ENCODE measurements at places on chromosomes 6 and 20.

DNA sequence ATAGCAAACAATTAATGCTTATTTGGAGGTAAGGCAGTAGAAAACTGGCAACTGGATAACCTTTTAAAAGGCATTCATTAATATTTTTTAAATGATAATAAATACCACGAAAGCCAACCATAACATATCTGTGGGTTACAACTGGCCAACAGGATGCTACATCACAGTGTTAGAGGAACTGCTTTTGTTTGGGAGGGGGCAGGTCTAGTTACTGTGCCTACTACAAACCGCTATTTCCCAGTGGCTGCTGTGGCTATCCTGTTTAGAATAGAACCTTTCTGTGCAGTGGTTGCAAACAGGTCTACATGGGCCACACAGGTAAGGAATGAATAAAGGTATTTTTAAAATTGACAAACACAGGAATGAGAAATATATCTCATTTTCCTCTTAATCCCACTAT, 976 bp downstream of the PIGT start:
- DNase-seq, result no peak

GRCh38 chr20:9995510-9996272, 39.1 kb upstream of the ANKEF1 start:
- DNase-seq, result no peak

DNA sequence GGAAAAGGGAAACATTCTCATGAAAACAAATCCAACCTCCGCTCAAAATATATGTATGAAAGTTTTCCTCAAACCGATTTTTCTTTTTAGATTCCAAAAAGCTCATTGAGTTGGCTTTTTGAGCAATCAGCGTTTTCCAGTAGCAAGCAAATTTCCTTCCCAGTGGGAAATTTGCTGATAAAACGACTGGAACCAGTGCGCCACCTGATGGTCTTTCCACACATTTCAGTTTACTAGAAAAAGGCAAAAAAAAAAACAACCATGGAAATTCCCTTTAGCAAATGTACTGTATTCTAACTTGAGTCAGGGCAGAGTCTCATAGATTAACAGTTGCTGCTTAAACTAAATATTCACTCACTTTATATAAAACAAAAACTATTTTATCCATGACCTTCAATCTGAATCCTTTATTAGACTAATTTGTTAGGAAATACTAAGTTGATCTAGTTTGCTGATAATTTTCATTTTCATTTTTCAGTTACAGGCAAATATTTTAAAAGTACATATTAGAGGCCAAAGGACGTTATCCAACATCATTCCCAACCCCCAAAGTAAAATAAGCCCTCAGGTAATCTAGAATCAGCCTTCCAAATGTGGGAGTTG, 271.5 kb downstream of the FOXA2 start:
- DNase-seq, result no peak

GRCh38 chr6:24795106-24795505, 3.6 kb downstream of the ARMH2 start:
- DNase-seq, result no peak

DNA sequence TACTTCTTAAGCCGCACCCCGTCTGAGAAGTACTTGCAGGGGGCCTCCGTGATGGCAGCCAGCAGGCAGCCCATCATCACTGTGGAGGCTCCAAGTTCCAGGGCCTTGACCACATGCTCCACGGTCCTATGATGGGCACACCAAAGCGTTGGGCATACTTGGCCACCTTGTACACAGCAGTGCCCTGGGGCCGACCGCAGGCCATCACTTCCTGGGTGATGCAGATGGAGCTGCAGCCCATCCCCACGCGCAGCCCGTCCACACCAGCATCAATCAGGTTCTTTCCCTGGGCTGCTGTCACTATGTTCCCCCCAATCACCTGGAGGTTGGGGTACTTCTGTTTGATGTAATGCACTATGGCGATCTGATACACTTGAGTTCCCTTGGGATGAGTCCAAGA, 19.8 kb upstream of the RNF144B start:
- no peak for DNase-seq

DNA sequence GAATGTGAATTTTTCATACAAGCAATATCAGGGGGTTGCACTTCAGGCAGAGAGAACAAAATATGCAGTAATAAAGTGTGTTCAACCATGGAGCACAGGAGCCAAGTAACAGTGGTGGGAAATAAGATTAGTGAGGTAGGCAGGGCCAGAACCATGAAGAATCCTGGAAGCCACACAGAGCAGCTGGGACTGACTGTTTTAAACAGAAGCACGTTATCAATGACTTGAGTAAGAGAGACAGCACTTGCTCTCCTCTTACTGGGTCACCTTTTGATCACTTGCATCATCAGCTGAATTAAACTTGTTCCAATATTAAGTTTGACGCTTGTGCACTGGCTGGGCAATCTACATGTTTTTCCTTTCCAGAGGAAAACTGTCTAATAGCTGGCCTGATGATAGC, 238.5 kb downstream of the TBX18 start:
- DNase-seq, result no peak

GRCh38 chr6:14744212-14744556, 501.7 kb upstream of the JARID2 start:
- DNase-seq, result no peak

- peak; percentile 33 for DNase-seq
These were observed 248.3 kb downstream of the GMPR start for GRCh38 chr6:16486661-16487060.

All from effector CD4-positive, alpha-beta T cell (primary cell).